ENCODE measurements at places on chromosomes 2 and 18.

- DNase-seq = no peak
Measured at GRCh38 chr2:212477571-212477970, 61.0 kb downstream of the ERBB4 start.

- no peak for DNase-seq
Measured at GRCh38 chr2:138649571-138649970, 130.6 kb downstream of the NXPH2 start.

GRCh38 chr2:157431176-157431575 lies 12.7 kb downstream of the CYTIP start:
- DNase-seq = no peak

DNA sequence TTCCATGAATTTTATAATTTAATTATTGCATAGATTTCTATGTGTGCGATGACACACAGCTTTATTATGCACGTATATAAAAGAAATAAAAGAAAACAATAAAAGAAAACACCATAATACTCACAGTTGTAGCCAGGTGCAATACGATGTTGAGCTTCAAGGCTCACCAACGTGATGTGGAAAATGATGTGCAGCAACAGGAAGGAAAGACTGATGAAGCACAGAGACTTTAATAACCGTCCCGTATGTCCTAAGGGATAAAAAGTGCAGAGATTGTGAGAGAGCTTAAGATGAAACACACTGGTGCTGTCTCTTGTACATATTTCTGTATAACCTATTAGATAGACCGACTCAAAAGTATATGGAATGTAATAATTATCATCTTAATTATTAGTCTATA lies 170.0 kb downstream of the PIEZO2 start:
- DNase-seq = no peak

GRCh38 chr2:39649511-39649910 lies 16.2 kb upstream of the TMEM178A start:
- no peak for DNase-seq

GRCh38 chr2:207375207-207375875 lies 154.4 kb upstream of the CREB1 start:
- DNase-seq = no peak

DNA sequence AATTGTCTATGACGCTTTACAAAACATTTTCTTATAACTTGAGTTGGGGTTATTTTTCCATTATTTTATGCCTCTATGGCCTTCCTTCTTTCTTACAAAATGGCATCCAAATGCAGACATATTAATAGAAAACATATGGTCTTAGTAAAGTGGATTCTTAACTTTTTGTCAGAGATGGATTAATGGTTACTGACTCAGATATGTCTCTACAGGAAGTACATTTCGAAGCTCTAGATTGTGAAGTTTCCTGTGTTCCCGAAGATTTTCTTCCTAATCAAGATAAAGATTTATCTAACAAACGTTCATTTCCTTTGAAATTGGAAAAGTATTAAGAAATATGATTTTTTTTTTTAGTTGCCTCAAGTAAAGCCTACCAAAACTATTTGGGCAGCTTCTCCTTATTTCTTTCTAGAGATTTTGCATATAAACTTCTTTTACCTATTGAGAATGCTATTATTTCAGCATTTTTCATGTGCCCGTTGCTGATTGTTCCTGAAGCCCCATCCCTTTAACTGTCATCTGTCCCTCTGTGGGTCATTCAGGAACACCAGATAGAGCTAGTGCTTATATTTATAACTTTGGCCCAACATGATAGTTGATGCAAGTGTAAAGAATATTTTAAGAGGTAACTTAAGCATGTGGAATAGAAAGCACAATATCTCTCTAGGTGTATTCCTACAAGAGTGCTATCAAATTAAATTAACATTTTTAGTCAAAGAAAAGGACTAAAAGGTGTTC lies 498.0 kb downstream of the CCDC85A start:
- no peak for DNase-seq

DNA sequence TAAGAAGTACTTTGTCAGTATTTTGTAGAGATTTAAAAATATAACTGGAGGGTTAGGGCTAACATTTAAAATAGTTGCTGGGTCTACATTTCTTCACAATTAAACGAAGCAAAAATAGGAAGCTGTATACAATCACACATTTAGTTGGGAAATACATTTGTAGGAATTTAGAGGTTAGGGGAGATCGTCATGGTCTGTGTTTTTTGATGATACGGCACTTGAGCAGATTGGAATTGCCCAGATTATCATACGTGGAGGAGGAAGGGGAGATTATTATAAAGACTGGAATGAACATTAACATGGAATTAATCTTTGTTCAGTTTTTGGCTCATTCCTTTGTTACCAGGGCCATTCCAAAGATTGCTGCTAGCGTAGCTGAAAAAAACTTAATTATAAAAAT lies 84.6 kb downstream of the MTA3 start:
- DNase-seq = no peak

DNA sequence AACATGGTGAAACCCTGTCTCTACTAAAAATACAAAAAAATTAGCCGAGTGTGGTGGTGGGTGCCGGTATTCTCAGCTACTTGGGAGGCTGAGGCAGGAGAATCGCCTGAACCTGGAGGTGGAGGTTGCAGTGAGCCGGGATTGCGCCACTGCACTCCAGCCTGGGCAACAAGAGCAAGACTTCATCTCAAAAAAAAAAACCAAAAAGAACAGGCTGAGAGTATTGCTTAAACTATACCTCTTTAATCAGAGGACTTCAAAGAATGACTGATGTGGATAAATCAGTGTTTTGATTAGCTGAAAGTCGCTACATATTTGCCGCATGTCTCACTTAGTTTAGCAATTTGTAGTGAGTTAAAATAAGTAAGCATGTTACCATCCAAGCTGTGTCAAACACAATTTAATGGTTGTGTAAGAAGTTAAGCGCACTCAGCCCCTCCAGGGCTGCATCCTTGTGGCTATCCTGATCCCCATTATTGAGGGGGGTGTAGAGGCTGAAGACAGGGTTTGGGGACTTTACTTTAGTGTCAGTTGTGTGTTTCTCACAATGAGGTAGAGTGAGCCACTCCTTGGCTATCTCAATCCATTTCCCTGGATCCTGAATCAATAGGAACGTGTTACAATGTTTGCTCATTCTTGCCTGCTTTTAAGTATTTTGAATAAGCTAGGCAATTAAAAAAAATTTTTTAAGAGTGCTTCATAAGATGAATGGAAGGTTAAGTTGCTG lies 11.0 kb upstream of the FARP2 start:
- no peak for DNase-seq

- peak; percentile 10 for DNase-seq
Measured at GRCh38 chr18:2104620-2105462, 466.5 kb downstream of the METTL4 start.

GRCh38 chr2:239395524-239395923 lies 5.3 kb downstream of the HDAC4 start:
- no peak for DNase-seq

DNA sequence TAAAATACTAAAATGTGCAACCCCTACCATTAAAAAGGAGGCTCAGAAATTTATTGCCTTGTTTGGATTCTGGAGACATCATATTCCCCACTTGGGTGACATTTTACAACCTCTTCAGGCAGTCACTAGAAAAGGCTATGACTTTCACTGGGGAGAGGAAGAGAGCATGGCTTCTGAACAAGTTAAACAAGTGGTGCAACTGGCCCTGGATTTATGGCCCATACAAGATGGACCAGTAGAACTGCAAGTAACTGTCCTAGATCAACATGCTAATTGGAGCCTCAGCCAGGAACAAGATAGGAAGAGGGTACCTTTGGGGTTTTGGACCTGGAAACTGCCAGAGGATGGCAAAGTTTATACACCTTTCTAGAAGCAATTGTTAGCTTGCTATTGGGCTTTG lies 4.0 kb upstream of the DSG2 start:
- no peak for DNase-seq

- no peak for DNase-seq
Measured at GRCh38 chr2:173451941-173452340, 97.3 kb downstream of the CDCA7 start.

- no peak for DNase-seq
Measured at GRCh38 chr2:99285526-99285925, 15.5 kb downstream of the LYG1 start.

GRCh38 chr2:106053116-106053515 lies 141.0 kb downstream of the UXS1 start:
- no peak for DNase-seq

DNA sequence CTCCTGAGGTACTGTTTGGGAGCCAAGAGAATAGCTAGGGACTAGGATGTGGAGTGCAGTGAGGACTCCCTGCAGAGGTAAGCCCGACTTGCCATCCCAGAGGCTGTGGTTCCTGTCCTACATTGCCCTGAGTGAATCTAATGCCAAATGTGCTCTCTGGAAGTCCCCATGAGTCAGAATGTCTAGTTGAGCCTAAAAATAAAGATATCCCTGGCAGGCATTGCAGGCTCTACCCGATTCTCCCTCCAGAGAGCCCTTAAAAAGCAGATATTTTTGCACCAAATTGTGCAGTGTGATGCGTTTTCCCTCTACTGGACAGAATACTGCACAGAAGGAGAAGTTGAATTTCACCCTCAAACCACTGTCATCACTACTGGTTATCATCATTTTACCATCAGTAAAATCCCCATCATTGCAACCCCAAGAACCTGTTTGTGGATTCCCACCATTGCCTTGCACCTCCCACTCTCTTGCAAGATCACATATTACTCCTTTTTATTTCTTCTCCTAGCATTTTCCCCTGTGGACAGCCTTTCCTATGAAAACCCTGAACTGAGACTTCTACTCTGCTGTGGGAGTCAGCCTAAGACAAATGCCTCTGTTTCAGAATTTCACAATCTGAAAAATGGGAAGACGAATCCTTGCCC lies 98.0 kb downstream of the MARCHF4 start:
- no peak for DNase-seq

GRCh38 chr2:133760376-133760775 lies 192.1 kb upstream of the NCKAP5 start:
- no peak for DNase-seq

GRCh38 chr2:150605664-150606063 lies 118.2 kb upstream of the RND3 start:
- no peak for DNase-seq

GRCh38 chr2:178280244-178280852 lies 86.0 kb downstream of the OSBPL6 start:
- peak; percentile 7 for DNase-seq

GRCh38 chr18:22451796-22452195 lies 34.1 kb upstream of the CTAGE1 start:
- DNase-seq = no peak

DNA sequence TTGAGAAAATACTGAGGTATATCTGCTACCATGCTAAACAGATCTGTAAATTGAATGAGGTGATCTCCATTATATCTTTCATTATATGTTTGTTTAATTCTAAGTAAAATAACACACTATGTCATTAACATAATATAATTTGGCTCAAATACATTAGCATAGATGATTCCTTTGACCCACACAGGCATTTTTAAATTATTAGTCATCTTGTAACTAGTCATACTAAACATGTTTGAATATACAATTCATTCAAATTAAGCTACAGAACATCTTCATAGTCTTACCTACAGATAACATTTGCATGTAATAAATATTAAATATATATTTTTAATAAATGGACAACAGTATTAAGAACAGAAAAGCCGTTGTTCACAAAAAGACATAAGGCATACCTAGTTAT lies 52.7 kb upstream of the KYNU start:
- no peak for DNase-seq

GRCh38 chr2:176664478-176664877 lies 395.2 kb downstream of the MTX2 start:
- no peak for DNase-seq

- DNase-seq = no peak
Measured at GRCh38 chr18:74797577-74798151, 200.0 kb downstream of the ZNF407 start.

- DNase-seq = no peak
Measured at GRCh38 chr18:78725426-78725825, 254.2 kb upstream of the SALL3 start.

DNA sequence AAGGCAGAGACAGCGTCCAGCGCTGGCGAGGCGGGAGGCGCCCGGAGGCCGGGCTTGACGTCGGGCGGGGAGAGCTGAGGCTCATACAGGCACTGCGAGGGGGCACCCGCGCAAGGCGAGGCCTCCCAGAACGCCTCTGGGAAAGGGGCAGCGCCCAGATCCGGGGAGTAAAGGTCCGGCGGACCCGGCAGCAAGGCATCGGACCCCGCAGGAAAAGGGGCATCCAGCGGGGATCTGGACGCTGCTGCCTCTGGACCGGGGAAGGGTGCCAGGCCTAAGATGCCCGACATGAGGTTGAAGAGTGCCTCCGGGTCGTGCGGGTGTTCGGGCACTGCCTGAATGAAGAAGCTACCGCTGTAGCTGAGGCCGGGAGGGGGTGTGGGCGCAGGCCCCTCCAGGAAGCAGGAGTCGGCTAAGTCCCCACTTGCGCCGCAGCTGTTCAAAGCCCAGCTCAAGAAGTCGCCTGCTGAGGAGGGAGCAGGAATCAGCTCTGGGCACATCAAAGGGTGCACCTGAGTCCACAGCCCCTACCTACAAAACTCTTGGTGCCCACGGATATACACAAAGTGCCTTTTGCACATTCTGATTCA lies 937 bp downstream of the EGR4 start:
- DNase-seq = no peak

DNA sequence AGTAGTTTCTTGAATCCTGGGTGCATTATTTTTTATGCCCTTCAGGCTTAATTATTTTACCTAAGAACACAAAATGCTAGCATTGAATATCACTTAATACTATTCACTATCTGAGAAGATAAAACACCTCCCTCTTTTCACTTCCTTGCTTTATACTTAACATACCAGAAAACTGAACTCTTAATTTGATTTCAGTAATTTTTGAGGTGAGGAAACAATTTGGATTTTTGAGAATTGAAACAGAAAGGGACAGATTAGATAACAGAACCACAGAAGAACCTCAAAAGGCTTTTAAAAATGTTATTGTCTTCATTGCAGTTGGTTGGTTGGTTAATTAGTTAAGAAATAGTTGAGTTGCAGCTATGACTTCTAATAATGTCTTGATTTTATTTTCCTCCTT lies 69.5 kb downstream of the GPD2 start:
- DNase-seq = no peak

DNA sequence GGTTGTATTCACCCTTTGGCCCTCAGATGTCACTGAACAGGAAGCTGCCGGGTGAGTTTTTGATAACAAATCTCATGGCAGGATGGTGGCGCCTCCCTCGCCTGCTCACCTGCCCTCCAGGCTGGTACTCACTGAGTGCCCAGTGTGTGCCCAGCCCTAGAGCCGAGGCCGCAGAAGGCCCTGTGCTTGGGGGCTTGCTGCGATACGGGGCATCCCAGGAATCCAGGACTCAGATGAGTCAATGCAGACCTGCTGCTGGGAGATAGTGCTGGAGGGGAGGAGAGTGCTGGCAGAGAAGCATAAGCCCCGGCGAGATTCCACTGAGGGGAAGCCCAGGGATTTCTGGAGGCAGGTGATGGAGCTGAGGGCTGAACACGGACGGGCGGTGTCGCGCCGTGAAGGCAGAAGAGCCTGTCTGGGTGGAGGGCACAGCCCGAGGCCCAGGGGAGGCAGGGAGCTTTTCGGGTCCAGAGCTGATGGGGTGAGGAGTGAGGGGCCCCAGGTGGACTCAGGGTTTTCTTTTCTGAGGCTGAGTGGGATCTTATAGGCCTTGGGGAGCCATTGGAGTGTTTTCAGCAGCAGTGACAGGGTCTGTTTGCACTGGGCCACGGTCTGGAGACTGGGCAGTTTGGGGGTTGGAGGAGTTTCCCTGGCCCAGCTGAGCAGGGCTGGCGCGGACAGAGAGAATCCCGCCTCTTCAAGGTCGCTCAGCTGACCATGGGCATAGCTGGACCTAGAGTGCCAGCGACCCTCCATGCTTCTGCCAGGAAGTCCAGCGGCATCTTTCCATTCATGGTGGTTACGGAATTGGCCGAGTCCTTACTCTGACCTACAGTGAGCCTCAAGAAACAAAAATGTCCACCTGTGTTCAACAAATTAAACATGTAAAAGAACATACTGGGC lies 35.5 kb downstream of the LDLRAD4 start:
- no peak for DNase-seq

GRCh38 chr2:18514526-18515461 lies 45.7 kb downstream of the RDH14 start:
- no peak for DNase-seq
